Natural killer cell (primary cell): ENCODE measurements at places on chromosomes 7 and 10. TPM values are rescaled to one million over a fixed set of nuclear protein-coding genes. Genes with fewer than 3 reads are reported as not detected.

DNA sequence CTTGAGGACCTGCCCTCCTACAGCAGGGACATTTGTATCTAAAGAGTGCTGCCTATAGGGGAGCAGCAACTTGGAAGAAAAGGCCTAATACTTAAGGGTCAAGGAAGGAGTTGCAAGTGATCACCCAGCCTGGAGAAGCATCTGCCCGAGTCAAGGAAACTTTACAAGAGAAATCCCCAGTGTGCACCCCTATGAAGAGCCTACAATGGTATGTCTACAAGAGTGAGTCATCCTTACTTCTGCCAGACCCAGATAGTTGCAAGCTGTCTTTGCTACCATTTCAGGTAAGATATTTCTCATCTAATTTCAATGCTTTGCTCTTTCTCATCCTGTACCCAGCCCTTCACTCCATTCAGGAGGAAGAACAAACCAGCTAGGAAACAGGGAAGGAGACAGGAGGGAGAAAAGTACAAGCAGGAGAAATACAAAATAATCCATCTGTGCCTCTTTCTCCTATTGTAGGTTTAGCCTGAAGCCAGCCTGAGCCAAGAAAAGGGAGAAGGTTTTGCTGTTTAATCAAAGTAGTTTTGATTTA is 34.4 kb upstream of the AGR3 start:
- DNase-seq, result no peak
- no peaks in the 10 kb centered on the region for H3K27me3 ChIP-seq
- H3K27ac ChIP-seq, result no peak overlapping the region
- no peaks in the 10 kb centered on the region for H3K36me3 ChIP-seq

GRCh38 chr10:61335359-61335758 is 117.8 kb downstream of the TMEM26 start:
- DNase-seq, result no peak
- H3K36me3 ChIP-seq, result no peaks in the 10 kb centered on the region
- H3K27ac ChIP-seq, result no peak overlapping the region
- no peaks in the 10 kb centered on the region for H3K4me1 ChIP-seq
- H3K27me3 ChIP-seq, result no peaks in the 10 kb centered on the region

The AMPH gene
- 0.18 TPM for total RNA-seq

The NKX2-3 gene
- not detected for total RNA-seq

The HOXA13 gene
- total RNA-seq, result not detected

The OPALIN gene
- total RNA-seq, result not detected
